Cardiac septum (tissue), 1 donor: ENCODE measurements at places on chromosomes 13 and 19. TPM values are rescaled to one million over a fixed set of nuclear protein-coding genes. Genes with fewer than 3 reads are reported as not detected.

The C19orf81 gene
- 2.1 TPM for total RNA-seq

The CEACAM3 gene
- total RNA-seq = 0.97 TPM

GRCh38 chr13:91216928-91217700 is 130.4 kb upstream of the MIR17HG start:
- no peak for DNase-seq

- no peak for DNase-seq
Measured at GRCh38 chr19:43688059-43688701, 18.2 kb upstream of the PLAUR start.

DNA sequence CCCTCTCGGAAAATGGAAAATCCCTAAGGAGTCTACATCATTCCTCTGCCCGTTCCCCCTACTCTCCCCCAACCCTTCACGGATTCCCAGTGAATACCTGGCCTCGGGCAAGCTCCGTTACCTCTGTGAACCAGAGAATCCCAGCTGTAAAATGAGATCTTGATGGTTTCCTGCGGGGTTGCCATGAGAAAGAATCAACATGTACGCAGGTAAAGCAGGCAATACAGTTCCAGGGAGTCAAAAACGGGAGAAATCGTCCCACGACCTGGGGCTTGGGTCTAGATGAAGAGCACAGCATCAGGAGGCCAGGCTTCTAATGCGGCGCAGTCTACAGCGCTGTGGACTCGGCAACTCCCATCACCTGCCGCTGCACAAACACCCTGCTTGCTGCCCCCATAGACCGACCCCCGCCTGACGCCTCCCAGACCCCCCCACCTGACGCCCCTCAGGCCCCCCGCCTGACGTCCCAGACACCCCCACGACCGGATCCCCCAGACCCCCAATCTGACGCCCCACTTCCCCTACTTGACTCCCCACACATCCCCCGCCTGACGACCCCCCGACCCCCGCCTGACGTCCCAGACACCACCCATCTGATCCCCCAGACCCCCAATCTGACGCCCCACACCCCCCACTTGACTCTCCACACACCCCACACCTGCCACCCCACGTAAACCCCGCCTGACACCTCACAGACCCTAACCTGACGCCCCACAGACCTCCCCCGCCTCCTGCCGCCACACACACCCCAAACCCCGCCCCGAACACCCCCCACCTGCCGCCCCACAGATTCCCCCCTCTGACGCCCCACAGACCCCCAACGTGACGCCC is 680 bp downstream of the LIG4 start:
- no peak for DNase-seq

DNA sequence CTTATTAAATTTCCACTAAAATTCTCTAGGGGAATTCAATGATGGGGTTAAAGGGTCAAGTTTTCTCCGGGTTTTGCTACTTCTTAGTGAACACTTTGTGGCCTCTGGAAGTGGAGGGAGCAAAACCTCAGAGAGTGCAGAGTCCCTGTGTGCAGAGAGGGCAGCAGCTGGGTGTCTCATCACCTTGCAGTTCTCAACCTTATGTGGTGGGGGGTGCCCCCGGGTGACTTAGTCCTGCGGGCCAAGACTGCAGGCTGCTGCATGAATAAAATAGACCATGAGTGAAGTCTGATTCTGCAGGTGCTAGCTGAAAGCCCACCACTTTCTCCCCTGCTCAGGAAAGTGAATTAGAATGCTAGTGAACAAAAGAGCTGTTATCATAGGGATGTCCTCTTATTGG is 191.6 kb downstream of the DLEU7 start:
- no peak for DNase-seq

DNA sequence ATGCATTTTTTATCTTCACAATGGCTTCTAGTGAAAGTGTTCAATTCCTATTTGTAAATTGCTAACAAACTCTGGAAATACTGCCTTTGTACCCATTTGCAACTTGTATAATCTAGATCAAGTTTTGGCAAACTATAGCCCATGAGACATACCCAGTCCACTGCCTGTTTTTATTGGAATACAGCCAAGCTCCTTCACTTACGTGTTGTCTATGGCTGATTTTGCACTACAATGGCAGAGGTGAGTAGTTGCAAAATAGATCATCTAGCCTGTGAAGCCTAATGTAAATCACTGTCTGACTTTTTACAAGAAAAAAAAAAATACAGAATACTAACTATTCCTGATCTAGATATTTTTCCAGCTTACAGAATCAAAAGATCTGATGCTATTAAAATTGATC is 37.1 kb downstream of the DZIP1 start:
- DNase-seq = no peak

- DNase-seq = peak; percentile 53
Measured at GRCh38 chr19:46202872-46203860, 26.4 kb upstream of the IGFL1 start.

DNA sequence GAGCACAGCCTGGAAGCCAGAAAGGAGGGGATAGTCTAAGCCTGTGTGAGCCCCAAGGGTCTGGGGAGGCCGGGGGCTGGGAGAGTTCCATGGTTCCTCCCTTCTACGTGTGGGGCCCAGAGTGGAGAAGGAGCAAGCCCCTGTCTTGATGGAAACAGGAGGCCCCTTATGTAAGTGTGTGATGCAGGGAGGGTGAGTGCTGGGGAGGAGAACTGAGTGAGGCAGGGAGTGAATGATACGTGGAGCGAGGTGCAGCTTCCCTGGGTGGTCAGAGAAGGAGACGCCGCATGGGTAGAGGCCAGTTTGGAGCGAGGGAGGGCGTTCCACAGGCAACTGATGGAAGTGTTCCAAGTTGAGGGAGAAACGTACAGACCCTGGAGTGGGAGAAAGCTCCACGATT is 16.0 kb downstream of the MAG start:
- DNase-seq = no peak

DNA sequence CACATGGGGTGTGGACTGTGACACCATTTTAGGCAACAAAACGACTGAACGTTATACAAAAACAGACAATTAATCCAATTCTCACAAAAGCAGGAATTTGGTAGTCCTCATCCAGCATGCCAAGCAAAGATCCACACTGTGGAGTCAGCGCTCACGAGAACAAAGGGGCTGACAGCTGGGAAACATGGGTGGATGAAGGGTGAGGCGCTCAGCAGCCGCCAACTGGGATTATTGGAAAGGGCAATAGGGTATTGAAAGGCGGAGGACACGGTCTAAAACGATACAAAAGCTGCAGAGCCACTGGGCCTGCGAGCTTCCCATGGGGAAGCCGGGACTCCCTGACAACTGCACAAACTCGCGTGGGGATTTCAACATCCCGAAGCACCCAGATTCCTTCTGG is 4.7 kb upstream of the ZNF813 start:
- no peak for DNase-seq

GRCh38 chr19:48965040-48965805 is at the start of gene FTL:
TSS of gene FTL (plus strand) at chr19:48965309. CDS start at chr19:48965508, 199 bp downstream.
- peak; percentile 99 for DNase-seq
